GM03348 (cell line): ENCODE measurements at places on chromosomes 16 and 17.

- no peak for DNase-seq
Measured at GRCh38 chr16:7867831-7868230, 535.2 kb downstream of the RBFOX1 start.

DNA sequence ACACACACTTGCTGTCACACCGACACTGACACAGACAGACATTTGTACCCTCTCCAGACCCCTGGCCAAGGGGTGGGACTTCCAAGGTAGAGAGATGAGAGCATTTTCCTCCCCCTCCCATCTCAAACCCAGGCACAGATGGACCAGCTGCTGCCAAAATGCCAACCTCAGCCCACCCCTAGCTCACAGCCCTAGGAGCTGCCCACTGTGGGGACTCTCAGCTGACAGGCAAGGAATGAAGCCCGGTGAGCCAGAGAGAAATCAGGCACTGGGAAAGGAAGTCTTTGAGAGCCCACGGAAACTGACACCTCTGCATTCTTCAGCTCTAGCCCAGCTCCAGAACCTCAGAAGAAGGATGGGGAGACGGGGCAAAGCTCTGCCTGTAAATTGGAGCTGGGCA, 2.8 kb downstream of the ETV4 start:
- no peak for DNase-seq

DNA sequence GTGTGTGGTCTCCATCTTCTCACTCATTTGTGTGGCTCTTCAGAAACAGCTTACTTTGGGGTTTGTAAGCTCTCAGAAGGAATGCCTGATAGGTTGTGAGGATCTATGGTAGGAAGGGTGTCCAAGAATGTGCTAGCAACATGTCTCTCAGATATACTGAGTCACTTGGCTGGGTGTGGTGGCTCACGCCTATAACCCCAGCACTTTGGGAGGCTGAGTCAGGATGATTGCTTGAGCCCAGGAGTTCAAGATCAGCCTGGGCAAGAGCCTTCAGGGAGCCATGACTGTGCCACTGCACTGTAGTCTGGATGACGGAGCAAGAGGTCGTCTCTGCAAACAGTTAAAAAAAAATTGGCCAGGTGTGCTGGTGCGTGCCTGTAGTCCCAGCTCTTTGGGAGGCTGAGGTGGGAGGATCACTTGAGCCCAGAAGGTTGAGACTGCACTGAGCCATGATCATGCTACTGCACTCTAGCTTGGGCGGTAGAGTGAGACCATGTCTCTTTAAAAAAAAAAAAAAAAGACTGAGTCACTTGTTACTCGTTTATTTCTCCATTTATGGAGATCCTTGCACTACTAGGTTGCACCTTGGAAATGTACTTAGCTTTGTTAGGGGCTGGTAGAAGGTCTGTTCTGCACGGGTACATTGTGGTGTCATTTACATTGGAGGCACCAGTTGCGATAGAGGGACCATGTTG, 232.0 kb downstream of the SNX29 start:
- DNase-seq, result peak; percentile 18

DNA sequence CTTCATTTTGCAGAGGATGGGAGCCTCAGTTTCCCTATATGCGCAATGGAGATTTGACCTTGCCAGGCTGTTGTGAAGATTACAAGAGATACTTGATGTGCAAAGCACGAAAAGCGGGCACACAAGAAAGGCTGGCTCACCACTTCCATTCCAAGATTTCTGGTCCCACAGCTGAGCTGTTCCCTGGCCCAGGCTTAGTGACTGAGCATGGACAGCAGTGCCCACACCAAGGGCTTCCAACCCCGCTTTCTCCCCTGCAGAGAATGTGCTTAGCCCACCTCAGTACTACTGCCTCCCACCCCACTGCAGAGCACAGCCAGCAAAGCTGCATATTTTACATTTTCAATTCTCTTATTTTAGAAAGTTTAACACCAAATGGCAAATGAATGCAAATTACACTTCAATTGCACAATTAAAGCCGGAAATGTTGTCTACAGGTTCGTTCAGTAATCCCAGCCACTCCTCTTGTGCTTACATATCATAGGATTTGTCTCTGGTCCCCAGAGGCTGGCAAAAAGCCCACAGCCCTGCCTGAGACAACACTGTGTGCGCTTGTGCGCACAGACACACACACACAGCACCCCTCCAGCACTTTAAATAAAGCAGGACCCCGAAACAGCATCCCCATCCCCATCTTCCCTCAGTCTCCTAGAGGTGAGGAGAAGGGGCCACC, 51.8 kb downstream of the VAC14 start:
- DNase-seq, result no peak

DNA sequence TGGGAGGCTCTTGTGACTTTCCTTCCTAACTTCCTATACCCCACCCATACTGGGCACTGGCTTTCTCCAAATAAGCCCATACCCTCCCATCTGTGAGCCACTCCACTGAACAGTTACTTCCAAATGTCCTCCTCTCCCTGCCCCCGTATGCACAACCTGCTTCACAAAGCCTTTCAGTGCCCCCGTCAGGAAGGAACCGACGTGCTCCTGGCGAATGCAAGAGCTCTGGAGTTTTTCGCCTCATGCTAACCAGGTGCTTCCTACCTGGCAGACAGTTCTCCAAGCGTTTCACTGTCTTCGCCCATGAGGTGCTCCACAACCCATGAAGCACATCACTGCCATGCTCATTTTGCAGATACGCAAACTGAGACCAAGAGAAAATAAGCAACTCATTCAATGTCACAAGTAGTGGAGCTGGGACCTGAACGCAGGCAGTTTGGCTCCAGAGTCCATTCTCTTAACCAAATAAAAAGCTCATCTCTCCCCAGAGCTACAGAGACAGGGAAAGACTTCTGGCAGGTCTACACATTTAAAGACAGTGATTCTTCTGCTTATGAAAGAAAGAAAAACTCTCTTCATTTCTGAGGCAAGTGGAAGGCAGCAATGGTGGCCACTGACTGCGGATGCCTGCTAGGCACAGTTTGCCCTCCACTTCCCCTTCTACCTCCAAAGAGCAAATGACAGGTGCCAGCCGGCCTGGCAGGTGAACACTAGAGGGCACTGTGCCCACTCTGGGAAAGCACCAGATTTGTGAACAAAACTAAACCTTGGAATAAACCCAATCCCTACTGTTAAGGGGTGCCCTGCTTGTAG, 23.8 kb downstream of the SPHK1 start:
- peak; percentile 70 for DNase-seq

- DNase-seq, result no peak
Measured at GRCh38 chr17:64571746-64572145, 65.0 kb downstream of the CEP95 start.

DNA sequence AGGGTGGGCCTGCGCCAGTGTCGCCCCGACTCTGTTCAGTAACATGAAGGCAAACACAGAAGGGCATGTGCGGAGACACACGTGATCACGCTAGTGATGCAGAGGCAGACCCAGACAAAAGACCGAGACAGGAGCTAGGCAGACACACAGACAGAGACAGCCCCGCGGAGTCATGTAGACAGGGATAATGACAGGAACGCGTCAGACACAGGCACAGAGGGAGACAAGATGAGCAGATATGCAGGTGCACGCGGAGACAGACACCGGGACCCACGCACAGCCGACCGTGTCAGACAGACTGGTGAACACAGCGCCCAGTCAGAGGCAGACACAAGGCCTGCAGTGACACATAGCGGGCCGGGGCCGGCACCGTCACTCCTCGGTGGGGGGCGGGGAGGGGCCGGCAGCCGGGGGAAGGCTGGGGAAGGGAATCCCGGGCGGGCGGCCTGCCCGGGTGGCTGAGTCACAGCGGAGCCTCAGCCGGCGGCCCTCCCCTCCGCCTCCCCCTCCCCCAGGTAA, 7.4 kb downstream of the KDM6B start:
- DNase-seq, result peak; percentile 94

- DNase-seq, result no peak
Measured at GRCh38 chr17:77426676-77427386, 286.1 kb downstream of the SEC14L1 start.

DNA sequence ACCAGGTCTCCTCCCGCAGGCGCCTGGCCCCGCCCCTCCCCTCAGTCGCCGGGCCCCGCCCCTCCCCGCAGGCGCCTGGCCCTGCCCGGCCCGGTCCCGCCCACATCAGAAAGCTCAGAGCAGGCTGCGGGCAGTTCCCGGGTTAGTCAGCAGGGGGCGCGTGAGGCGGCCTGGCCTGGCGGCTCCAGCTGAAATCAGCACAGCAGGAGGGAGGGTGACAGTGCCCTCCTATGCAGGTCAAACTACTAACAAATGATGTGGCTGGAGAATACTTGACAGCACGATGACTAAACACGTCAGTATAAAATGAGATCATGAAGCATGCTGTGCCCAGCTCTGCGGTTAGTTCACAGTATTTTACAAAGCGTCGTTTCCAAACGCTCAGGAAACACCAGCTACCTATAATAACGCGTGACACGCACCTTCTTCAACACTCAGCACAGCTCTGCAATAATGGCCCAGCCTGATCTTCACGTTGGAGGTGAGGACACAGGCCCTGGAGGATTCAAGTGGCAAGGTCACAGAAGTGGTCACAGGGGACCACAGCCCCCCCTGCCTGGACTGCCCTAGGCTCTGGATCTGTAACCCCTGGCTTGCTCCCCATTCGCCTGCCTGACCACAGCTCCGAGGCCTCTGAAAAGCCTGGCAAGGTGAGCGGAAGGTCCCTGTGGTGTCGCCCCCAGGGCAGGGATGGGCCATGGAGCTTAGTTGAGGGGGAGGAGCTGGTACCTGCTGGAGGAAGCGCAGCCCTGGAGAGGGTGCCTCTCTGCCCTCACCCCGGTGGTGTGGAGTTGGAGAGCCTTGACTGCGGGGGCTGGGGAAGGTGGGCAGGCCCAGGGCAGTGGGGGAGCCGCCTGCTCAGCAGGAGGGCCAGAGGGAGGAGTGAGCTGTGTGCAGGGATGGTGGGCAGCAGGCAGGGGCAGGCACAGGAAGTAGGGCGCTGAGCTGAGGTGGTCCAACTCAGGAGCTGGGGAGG, 81.2 kb downstream of the KCNJ12 start:
- peak; percentile 97 for DNase-seq

- DNase-seq, result peak; percentile 39
Measured at GRCh38 chr16:54926166-54926838, 4.4 kb upstream of the IRX5 start.

GRCh38 chr16:56334761-56335160, 90.6 kb downstream of the AMFR start:
- DNase-seq, result no peak

- peak; percentile 81 for DNase-seq
Measured at GRCh38 chr16:8998108-8998507, 34.4 kb upstream of the USP7 start.

- no peak for DNase-seq
Measured at GRCh38 chr17:27496005-27496404, 39.8 kb downstream of the KSR1 start.

GRCh38 chr17:32943647-32944191, 15.8 kb downstream of the TMEM98 start:
- DNase-seq, result peak; percentile 87

DNA sequence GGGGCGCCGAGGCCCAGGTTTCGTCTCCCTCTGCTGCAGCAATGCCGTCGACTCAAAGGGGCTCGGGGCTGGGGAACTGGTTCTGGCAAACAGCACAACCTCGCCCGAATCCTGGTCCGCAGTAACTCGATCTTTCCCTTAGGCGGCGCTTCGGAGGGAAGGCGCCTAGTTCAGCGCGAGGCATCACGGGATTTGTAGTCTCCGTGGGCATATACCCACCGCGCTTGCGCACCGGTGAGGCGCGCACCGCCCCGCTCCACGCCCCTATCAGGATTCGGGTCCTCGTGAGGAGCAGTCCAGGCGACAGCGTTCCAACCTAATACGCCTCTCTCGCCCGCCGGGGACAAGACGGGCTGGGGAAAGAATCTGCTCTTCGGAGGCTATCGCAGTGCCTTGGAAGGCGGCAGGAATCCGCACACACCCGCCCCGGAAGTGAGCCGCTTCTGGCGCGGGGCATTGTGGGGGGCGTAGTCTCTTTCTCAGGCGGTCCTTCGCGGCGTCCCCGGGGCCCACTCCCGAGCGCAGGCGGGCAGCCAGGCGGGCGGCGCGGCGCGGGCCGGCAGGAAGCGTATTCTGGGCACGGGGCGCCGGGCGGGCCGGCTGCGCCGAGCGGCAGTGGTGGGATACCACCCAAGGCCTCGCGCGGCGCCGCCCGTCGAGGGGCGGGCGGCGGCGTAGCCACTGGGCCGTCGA, at the start of gene THAP11:
Gene THAP11 (plus strand): TSS at position 505 of the 693 bp plus-strand sequence. CDS start 235 bp downstream, outside the sequence.
- DNase-seq, result peak; percentile 95
